ENCODE measurements at places on chromosomes 3 and 15.

- DNase-seq: peak; percentile 14
Observed at GRCh38 chr3:184261270-184261853, at the start of gene CAMK2N2. CAMK2N2 (minus strand) TSS chr3:184261553; CDS start chr3:184261285, 268 bp downstream.

DNA sequence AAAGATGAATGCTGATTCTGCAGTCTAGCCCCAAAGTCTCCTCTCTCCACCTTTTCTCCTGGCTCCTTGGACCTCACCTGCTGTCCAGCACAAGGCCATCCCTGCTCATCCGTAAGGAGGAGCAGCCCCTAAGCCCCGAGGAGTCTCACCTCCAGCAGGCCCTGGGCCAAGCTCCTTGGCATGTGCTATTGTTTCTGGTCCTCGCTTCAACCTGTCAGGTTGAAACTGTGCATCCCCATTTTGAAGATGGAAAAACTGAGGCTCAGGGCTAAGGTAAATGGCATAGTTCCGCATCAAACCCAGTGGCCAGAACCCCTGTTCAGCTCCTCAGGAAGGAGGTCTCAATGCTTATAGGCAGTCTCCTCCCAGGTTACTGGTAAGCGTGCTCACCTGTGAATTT, 26.1 kb downstream of the CHDH start:
- no peak for DNase-seq

DNA sequence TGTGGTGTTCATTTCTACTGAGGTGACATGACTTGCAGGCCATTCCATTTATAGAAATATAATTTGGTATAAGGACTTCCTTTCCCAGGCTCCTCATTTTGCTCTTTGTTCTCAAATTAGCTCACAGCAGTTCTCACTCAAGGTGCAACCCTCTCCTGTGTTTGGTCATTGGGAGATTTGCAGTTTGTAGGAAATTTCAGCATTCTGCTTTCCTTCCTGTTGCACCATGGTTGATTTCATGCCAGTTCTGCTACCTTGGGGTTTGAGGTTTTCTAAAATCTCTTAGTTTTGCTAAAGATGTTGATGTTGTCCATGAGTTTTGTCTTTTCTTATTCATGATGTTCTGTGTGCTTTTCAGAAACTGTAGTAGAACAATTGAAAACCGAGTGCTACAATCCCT, 65.7 kb upstream of the PROK2 start:
- no peak for DNase-seq

DNA sequence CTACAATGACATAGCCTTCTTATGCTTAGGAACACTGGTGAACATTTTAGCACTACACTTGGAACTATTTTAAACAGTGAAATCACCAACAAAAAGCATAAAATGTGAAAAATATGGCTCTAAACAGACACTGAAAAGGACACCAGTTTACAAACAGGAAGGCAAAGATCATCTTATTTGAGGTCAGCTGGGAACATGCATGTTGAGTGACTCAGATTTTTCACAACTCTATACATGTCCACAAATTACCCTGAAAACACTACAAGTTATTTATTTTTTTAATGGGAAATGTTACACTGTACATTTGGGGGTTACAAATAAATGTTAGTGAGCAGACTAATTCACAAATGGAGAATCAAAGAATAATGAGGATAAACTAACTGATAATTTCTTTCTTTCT, 12.5 kb upstream of the GK5 start:
- DNase-seq: no peak

- peak; percentile 67 for DNase-seq
Observed at GRCh38 chr3:53715815-53716483, 130.3 kb downstream of the CHDH start.

DNA sequence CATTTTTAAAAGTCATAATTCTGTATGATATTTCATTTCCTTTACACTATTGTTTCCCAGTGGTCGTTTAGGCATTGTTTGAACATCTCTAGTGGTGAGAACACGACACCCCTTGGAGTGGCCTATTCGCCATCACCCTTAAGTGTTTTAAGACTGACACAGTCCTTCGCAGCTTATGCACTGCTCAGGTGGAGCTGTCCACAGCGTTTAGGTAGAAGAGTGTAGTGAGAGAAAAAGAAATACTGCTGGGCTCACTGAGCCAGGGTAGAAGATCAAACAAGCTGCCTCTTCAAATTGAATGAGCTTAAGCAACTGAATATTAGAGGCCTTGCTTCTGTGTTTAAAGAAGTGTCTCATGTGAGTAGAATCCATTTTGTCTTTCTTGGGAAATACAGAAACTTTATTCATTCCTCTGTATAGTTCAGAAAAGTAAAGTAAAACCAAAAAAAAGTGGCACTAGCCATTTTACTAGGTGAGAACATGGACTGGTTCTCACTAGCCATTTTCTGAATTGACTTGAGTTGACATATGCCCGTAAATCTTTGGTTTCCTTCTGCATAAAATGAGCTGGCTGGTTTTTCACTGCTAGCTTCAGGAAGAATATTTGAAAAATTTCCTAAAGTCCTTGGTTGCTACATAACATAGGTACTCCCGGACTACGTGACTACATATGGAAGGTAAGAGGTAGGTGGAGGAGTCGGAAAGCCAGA, 155.9 kb downstream of the P3H2 start:
- no peak for DNase-seq
